AG09319 (cell line): ENCODE measurements at places on chromosomes 2 and 18.

GRCh38 chr18:11999429-11999828 lies 18.1 kb downstream of the IMPA2 start:
- no peak for DNase-seq

DNA sequence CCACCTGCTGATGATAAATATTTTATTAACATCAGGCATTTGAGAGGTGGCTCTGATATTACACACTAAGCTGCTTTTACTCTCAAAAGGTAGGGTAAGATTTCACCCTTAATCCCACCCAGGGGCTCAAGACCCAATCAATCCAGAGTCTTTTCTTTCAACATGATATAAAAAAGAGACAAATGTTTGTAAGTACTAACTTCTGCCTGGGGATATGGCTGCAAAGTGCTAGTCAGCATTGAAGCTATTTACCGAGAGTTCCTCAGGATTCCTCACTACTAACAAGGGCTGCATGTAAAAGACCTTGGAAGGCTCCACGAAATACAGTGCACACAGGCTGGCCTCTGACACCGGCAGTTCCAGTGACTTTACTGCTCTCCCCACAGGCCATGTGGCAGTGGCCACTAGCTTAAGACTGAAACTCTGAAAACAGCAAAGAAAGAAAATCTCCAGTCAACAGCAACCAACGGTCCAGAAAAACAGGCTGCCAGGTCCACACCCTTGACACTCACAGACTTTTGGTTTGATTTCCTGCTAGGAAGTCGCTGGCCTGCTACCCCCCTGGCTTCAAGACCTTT lies 11.2 kb downstream of the MREG start:
- DNase-seq, result no peak

- DNase-seq, result no peak
Measured at GRCh38 chr18:50277942-50278341, 3.4 kb downstream of the MBD1 start.

- DNase-seq, result peak; percentile 78
Measured at GRCh38 chr2:39492095-39492590, 55.1 kb upstream of the MAP4K3 start.

DNA sequence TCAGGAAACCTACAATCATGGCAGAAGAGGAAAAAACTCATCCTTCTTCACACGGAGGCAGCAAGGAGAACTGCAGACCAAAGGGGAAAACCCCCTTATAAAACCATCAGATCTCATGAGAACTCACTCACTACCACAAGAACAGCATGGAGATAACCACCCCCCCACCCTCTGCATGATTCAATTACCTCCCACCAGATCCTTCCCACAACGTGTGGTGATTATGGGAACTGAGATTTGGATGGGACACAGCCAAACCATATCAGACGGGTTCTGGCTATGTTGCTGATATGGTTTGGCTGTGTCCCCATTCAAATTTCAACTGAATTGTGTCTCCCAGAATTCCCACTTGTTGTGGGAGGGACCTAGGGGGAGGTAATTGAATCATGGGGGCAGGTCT lies 28.7 kb upstream of the CCDC150 start:
- no peak for DNase-seq

- no peak for DNase-seq
Measured at GRCh38 chr2:141931797-141932196, 199.0 kb downstream of the LRP1B start.

- no peak for DNase-seq
Measured at GRCh38 chr18:48993586-48993985, 42.8 kb upstream of the SMAD7 start.

DNA sequence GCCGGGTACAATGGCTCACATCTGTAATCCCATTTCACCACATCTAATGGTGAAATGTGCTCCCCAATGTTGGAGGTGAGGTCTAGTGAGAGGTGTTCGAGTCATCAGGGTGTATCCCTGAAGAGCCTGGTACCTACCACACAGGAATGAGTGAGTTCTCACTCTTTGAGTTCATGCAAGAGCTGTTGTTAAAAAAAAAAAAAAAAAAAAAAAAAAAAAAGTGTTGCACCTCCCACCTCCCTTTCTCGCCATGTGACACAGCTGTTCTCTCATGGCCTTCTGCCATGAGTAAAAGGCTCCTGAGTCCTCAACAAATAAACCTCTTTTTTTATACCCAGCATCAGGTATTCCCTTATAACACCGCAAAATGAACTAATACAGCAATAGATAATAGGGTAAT lies 106.3 kb downstream of the C2orf74 start:
- no peak for DNase-seq

GRCh38 chr2:207230261-207231105 lies 64.7 kb upstream of the KLF7 start:
- no peak for DNase-seq

DNA sequence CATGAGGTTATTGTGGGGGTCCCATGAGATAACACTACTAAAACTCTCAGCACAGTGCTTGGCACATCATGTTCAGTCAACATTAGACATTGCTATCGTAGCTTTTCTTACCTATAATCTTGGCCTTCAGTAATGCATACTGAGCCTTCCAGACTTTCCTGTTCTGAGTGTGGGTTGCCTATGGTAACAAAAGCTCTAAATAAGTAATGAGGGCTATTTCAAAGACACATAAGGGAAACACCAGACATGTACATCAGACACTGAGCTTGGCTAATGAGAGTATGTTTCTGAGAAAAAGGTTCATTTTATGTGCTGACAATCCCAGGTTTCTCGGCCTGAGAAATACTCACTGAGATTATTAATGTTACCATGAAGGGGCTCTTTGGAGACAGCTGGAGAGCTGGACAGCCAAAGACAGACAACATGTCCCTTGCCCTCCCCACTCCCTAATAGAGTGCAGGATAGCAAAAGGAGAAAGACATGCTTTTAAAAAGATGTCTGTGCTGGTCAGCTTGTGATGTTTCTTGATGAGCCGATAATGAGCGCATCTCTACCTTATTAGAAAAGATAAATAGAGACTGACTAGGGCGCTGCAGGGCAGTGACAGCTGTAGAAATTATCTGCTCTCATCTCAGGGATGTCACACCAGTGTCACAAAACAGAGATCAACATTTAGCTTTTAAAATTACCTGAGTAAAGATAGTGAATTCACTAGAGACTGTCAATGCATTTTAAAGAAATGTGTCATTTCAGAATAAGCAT lies 25.4 kb downstream of the POLE4 start:
- no peak for DNase-seq

- no peak for DNase-seq
Measured at GRCh38 chr2:173806761-173807160, 158.4 kb downstream of the SP3 start.

DNA sequence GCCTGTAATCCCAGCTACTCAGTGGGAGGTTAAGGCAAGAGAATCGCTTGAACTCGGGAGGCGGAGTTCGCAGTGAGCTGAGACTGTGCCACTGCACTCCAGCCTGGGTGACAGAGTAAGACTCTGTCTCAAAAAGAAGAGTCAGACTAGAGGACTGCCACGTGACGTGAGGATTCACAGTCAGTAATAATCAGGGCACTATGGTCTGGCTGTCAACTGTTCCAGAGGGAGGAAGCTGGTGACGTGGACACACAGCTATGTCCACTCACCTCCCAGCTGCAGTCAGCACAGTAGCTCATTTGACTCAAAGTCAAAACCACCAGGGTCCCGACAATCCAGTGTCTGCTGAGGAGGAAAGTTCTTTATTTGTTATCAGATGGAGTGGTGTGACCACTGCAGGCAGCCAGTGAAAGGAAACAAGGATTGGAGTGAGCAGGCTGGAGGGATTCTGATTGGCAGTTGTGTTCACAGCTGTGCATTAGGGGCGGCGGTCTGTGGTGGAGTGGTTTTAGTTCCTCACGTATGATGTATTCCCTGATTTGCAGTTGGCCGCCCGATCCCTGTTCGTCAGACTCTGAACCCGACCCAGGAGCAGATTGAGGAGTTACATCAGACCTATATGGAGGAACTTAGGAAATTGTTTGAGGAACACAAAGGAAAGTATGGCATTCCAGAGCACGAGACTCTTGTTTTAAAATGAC lies 37.9 kb downstream of the MOGAT1 start:
- peak; percentile 86 for DNase-seq

GRCh38 chr2:10014418-10015190 lies 28.7 kb upstream of the KLF11 start:
- no peak for DNase-seq

DNA sequence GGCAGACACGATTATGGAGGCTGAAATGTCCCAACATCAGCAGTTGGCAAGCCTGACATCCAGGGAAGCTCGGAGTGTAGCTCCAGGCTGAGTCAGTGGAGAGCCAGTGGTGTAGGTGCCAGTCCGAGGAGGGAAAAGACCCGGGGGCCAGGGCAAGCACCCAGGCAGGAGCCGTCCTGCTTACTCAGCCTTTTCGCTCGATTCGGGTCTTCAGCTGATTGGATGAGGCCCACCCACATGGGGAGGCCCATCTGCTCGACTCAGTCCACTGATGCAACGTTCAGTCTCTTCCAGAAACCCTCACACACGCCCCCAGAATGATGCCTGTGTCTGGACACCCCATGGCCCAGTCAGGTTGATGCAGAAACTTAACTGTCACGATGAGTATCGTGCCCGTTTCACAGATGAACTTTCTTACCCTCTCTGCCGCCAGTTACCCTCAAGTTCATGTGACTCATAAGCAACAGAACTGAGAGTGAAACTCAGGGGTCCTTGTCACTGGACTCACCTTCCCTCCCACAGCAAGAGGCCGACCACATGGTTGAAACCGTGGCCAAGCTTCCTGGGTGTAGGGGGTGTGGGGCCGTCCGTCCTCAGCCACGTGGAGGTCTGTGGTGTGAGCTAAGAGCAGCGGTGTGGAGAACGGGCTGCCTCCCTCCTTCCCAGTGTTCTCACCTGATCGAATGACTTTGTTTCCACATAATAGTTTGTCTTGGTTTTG lies 197.4 kb upstream of the HDAC4 start:
- no peak for DNase-seq

- DNase-seq, result no peak
Measured at GRCh38 chr2:233450864-233451575, 96.7 kb downstream of the DGKD start.

- no peak for DNase-seq
Measured at GRCh38 chr2:10814571-10815331, 2.2 kb upstream of the PDIA6 start.

- DNase-seq, result peak; percentile 32
Measured at GRCh38 chr2:218839430-218839829, 7.8 kb upstream of the PRKAG3 start.

- no peak for DNase-seq
Measured at GRCh38 chr18:57997820-57998219, 46.2 kb upstream of the NEDD4L start.

DNA sequence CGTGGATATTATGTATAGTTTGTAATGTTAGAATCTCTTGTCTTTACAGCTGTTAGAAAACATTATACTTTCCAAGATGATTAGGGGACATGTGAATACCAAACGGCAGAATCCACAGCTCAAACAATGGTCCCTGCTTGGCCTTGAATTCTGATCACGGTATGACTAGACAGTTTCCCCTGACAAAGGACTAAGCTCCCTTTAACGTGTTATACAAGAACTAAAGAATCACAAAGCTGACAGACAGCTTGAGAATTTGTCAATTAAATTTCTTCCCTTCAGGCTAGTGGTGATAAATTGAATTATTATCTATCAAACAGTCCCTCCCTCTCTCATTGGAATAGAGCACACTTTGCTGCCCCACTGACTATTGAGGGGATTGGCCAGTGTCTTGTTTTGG lies 359.2 kb upstream of the ID2 start:
- no peak for DNase-seq
